Cardiac fibroblast (primary cell): ENCODE measurements at places on chromosomes 12 and 14.

- DNase-seq: no peak
Observed at GRCh38 chr14:71524320-71524982, 407.8 kb upstream of the RGS6 start.

DNA sequence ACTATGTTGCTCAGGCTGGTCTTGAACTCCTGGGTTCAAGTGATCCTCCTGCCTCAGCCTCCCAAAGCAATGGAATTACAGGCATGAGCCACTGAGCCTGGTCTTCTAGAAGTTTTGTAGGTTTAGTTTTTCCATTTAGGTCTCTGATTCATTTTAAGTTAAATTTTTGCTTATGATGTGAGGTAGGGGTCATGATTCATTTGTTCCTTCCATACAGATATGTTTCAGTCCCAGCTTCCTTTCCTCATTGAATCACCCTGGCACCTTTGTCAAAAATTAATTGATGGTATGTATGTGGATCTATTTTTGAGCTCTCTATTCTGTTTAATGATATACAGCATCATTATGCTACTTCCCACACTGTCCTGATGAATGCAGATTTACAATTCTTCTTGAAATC is 25.6 kb upstream of the CABP1 start:
- no peak for DNase-seq

- DNase-seq: no peak
Observed at GRCh38 chr12:120041386-120042231, 52.6 kb downstream of the BICDL1 start.

DNA sequence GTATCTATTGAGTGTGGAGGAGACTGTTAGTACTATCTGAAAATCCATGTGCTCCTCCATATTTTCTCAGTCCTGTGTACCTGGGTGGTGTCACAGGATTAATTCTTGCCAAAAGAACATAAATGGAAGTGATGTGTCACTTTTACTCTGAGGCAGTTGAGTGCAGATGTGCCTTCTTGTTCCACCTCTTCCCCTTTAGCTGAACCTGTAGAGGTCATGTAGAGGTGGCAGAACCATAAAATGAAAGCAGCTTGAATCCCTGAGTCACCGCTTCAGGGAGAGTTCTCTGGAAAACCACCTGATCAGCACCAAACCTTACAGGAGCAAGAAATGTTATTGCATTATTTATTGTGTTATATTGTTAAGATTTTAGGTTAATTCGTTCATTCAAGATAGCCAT is 14.7 kb upstream of the SLC25A3 start:
- DNase-seq: no peak

DNA sequence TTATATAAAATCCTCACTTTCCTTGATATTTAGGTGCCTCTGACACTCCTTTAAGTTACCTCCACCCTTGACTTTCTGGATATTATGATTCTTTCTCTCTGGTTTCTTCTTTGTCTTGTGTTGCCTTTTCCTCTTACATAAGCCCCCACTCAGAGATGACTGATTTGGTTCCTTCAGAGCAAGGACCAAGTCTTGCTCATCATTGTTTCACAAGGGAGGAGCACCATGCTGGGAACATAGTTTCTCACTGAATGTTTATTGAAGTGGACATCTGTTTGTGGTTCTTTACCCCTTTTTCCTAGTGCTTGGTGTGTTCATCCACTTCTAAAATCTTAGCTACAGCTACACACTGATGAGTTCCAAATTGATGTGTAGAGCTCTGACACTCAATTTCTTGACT is 161.3 kb upstream of the PTPRQ start:
- DNase-seq: peak; percentile 68

GRCh38 chr12:128708789-128709188 is 115.0 kb downstream of the SLC15A4 start:
- no peak for DNase-seq

GRCh38 chr12:779745-780734 is 27.7 kb downstream of the WNK1 start:
- peak; percentile 68 for DNase-seq

DNA sequence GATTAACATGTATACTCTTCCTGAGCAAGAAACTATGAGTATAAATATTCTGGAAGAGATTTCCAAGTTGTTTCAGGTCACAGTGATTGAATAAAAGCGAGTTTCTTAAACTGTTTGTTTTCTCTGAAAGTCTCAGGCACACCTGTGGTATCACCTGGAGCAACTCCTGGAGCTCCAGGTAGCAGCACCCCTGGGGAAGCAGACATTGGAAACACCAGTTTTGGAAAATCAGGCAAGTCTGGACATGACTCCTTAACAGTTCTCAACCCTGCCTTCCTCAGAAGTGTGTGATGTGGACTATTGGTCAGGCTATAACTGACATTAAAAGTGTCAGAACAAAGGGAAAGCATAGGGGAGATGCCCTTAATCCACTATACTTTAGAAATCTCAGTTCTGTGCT is 217.6 kb upstream of the CNTN1 start:
- DNase-seq: no peak

GRCh38 chr12:97017213-97017612 is 110.2 kb downstream of the NEDD1 start:
- DNase-seq: no peak
